ENCODE measurements at places on chromosomes 12 and 14. TPM values are rescaled to one million over a fixed set of nuclear protein-coding genes. Genes with fewer than 3 reads are reported as not detected.

PTPRB gene
- total RNA-seq: under 0.01 TPM

TMEM119 gene
- total RNA-seq: 72.6 TPM

CDCA4 gene
- total RNA-seq: 38.7 TPM

LAG3 gene
- total RNA-seq: 0.74 TPM

SYNDIG1L gene
- not detected for total RNA-seq

REM2 gene
- 0.30 TPM for total RNA-seq

GUCY2C gene
- not detected for total RNA-seq

DHRS4L2 gene
- 14.3 TPM for total RNA-seq

GLS2 gene
- total RNA-seq: under 0.01 TPM

PPM1H gene
- 0.59 TPM for total RNA-seq

ACOT4 gene
- 1.6 TPM for total RNA-seq

DLGAP5 gene
- total RNA-seq: 48.5 TPM

DUSP16 gene
- 11.8 TPM for total RNA-seq

TMEM120B gene
- 8.8 TPM for total RNA-seq

GPR135 gene
- 0.84 TPM for total RNA-seq

MYF6 gene
- 0.45 TPM for total RNA-seq

PMCH gene
- total RNA-seq: not detected

FLRT2 gene
- 2.2 TPM for total RNA-seq

PPP4R4 gene
- 0.45 TPM for total RNA-seq

KRT6C gene
- total RNA-seq: not detected

POTEG gene
- total RNA-seq: not detected

CLEC2A gene
- not detected for total RNA-seq

ANO2 gene
- total RNA-seq: not detected

FAM181A gene
- not detected for total RNA-seq

DPPA3 gene
- total RNA-seq: not detected

CCDC197 gene
- not detected for total RNA-seq

CCDC177 gene
- not detected for total RNA-seq

PRICKLE1 gene
- total RNA-seq: 2.9 TPM

STYX gene
- total RNA-seq: 8.0 TPM

EPS8 gene
- total RNA-seq: 65.7 TPM

KRT3 gene
- total RNA-seq: not detected

TSPAN11 gene
- 0.50 TPM for total RNA-seq

MFAP5 gene
- total RNA-seq: 1.8 TPM

CLEC9A gene
- total RNA-seq: not detected

MYF5 gene
- total RNA-seq: not detected

FAR2 gene
- 6.7 TPM for total RNA-seq

SLC6A12 gene
- total RNA-seq: not detected

AICDA gene
- total RNA-seq: not detected

BBOF1 gene
- 5.2 TPM for total RNA-seq

PNP gene
- 54.6 TPM for total RNA-seq

ABCC9 gene
- total RNA-seq: 0.34 TPM

OTUB2 gene
- 1.3 TPM for total RNA-seq

FBLN5 gene
- 138 TPM for total RNA-seq

SUSD6 gene
- 4.4 TPM for total RNA-seq

FSCB gene
- not detected for total RNA-seq

KCNC2 gene
- not detected for total RNA-seq

RITA1 gene
- 30.3 TPM for total RNA-seq

IL31 gene
- not detected for total RNA-seq

OVCH1 gene
- not detected for total RNA-seq

TRPV4 gene
- 2.5 TPM for total RNA-seq

ART4 gene
- not detected for total RNA-seq

EPYC gene
- total RNA-seq: 0.67 TPM

NKX2-1 gene
- total RNA-seq: not detected

TMCC3 gene
- total RNA-seq: 0.74 TPM
